ENCODE measurements at places on chromosomes 6 and 20.

GRCh38 chr6:32609391-32609730 lies 19.7 kb upstream of the HLA-DRB1 start:
- no peak for DNase-seq

- DNase-seq: no peak
Measured at GRCh38 chr6:79196912-79197311, 37.6 kb downstream of the HMGN3 start.

- DNase-seq: peak; percentile 13
Measured at GRCh38 chr6:31308050-31308844, 36.4 kb upstream of the HLA-C start.

DNA sequence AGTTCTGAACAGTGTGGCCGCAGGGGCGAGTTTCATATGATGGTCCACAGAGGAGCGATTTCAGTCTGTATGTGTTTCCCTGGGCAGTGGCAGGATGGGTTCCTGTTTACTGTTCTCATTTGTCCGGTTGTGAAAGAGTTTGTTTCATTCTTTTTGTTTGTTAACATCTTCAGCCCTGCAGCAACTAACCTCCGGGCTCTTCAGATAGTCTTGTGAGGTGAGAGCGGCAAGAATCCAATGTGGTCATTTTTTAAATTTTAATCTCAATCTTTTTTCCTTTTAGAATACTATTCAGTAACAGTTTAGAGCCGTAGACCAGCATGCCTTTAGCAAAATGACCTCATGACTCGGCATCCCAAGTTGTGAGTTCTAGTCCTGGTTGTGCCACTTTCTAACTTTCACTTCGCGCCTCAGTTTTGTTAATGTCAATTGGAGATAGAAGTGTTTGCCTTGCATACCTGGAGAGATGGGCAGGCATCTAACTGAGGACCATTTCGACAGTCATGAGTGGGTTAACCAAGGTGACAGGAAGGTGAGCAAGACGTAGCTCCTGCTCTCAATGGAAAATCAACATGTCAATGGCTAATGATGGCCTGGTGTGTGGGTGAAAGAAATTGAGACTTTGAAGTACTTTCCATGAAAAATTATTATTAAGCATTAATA lies 38.5 kb upstream of the PXDC1 start:
- DNase-seq: no peak

DNA sequence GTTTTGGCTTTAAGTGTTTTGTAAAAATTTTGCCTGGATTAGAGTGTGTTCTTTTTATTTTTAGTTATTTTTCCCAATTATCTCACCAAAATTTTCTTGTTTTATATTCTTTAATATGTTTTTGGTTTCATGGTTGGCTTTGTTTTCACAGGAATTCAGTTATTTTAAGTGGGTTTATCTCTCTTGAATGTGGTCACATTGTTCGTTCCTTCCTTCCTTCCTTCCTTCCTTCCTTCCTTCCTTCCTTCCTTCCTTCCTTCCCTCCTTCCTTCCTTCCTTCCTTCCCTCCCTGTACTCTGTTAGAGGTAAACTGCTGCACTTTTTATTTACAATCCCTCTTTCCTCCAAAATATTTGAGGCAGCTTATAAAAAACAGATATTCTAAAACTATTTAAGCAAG lies 672.9 kb upstream of the CITED2 start:
- DNase-seq: no peak

DNA sequence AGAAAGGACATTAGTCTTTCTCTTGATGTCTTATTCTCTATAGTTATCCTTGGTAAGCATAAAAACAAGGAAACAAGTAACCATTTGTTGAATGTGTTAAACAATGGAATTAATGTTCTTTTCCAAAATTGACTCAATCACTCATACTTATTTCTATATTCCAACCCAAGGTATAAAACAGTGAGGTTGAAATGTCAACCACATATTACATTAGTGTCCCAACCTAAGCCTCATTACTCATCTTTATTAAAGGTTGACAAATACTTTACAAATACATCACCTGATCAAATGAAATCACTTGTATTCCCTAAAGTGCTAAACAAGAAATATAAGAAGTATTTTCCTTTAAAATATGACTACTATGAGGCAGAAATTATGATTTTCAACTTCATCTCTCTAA lies 100.5 kb downstream of the ASCC3 start:
- DNase-seq: no peak

DNA sequence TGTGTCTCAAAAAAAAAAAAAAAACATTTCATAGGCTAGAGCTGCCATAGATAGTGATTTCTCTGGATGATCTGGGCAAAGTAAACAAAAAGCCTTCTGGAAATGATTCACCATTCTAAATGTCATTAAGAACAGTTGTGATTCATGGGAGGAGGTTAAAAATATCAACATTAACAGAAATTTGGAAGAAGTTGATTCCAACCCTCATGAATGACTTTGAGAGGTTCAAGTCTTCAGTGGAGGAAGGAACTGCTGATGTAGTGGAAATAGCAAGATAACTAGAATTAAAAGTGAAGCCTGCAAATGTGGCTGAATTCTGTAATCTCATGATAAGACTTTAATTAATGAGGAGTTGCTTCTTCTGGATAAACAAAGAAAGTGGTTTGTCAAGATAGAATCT lies 26.8 kb upstream of the MMP24 start:
- DNase-seq: peak; percentile 80

GRCh38 chr6:133641104-133641503 lies 247.8 kb upstream of the TCF21 start:
- DNase-seq: peak; percentile 55

- DNase-seq: peak; percentile 62
Measured at GRCh38 chr6:3230900-3231246, 3.4 kb upstream of the TUBB2B start.

- DNase-seq: no peak
Measured at GRCh38 chr6:112149236-112149635, 61.8 kb downstream of the FAM229B start.

DNA sequence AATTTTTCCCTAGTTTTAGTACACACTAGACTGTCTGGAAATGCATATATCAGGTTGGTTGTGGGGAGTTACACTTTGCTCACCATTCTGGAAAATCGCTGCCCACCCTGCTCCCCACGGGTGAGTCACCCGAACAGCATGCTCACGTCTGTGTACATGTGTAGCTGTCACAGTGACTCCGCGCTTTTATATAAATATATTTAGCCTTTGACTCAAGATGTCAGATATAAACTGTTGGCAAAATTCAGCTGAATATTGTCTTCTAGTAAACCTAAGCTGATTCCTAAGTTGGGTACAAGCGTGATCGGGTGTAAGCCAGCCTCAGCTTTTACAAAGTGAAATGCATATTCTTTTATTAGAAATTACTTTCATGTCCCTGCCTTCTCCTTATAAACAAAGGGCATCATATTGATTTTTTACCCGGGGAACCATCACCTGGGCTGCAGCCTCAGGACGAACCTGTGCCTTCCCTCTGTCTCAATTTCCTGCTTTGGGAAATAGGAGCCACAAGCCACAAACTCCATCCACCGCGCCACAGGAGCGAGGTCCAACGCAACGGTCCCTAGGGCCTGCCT lies 4.3 kb downstream of the SDCBP2 start:
- peak; percentile 92 for DNase-seq

DNA sequence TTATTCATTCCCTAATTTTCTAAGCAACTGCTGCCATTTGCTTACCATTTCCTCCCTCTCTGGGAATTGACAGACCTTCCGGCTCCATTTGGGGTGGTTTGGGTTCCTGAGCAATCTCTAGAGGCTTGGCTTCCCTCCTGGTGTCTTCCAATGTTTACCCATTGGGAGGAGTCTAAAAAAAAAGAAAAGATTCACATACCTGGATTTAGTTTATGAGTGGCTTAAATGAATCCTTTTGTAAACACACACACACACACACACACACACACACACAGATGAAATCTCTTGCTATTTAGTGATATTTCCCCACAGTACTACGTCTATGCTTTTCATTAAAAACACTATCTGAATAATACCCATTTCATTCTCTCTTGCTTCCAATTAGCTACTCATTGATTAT lies 48.3 kb upstream of the TRAF3IP2 start:
- no peak for DNase-seq

DNA sequence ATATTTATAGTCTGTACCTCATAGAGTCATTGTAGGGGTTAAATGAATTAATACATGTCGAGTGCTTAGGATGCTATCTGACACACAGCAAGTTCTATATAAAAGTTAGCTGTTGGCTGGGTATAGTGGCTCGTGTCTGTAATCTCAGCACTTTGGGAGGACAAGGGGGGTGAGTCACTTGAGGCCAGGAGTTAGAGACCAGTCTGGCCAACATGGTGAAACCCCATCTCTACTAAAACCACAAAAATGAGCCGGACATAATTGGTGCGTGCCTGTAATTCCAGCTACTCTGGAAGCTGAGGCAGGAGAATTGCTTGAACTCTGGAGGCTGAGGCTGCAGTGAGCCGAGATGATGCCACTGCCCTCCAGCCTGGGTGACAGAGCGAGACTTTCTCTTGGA lies 222.9 kb downstream of the UBE3D start:
- peak; percentile 89 for DNase-seq

DNA sequence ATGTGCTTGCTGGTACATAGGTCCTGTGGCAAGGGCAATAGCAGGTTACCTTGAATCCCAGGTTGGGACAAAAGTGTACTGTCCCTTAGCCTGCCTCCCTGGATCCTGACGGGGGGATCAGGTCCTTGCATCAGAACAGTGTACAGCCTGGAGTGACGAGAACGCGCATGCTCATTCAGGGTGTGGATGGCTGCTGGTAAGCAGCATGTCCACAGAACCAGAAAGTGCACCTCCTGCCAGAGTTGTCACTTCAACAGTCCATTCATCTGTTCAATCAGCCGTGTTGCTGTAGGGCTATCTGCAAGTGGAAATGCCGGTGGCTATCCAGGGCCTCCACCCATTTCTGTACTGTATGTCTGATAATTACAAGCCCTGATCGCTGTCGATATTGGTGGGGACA lies 236.3 kb upstream of the SOX4 start:
- no peak for DNase-seq

- DNase-seq: peak; percentile 84
Measured at GRCh38 chr6:34242252-34243130, 5.8 kb downstream of the HMGA1 start.

GRCh38 chr6:143976806-143977349 lies 31.2 kb downstream of the PLAGL1 start:
- no peak for DNase-seq

DNA sequence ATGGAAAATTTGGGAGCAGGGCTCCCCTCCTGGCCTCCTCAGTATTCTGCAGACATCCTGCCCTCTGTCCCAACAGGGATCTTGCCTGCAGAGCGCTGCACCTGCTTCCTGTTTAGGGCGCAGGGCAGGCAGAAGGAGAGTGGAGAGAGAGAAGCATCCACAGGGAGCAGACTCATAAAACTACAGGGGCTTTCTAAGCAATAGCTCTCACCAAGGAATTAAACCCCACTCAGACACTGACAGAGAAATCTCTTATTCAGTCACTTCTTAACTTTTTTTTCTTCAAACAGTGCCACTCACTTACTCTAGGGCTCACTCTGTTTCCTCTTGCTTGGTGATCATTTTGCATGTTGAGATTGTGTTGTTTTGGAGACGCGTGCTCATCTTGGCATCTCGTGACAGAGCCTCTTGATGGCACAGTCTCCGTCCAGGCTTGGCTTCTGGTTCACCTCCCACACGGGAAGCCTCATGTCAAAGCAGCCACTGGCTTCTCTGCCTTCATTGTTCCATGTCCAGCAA lies 153.1 kb upstream of the INSM1 start:
- no peak for DNase-seq

GRCh38 chr6:142705054-142705453 lies 239.9 kb downstream of the HIVEP2 start:
- DNase-seq: no peak

DNA sequence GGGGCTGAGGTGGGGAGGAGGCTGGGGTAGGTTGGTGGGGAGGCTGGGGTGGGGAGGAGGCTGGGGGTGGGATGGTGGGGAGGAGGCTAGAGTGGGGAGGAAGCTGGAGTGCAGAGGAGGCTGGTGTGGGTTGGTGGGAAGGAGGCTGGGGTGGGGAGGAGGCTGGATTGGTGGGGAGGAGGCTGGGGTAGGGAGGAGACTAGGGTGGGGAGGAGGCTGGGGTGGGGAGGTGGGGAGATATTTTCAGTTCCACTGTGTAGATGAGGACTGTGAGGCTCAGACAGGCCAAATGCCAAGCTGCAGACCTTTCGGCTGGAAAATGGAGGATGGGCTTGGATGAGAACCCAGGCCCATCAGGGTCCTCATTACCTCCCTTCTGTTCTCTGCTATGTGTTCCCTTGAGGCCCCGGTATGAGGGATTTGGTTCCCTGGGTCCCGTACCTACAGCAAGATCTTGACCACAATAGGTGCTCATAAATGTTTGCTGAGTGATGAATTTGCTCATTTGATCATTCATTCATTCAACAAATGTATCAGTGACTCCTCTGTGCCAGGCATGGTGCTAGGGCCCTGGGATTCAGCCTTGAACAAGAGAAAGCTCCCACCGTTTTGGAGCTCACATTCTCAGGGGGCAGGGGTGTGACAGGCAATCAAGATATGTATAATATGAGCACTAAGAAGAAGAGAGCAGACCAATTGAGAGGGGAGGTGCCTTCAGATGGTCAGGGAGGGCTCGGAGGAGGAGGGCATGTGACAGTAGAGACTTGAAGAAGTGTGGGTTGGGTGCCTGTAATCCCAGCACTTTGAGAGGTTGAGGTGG lies 36.1 kb upstream of the NOL4L start:
- DNase-seq: peak; percentile 23

DNA sequence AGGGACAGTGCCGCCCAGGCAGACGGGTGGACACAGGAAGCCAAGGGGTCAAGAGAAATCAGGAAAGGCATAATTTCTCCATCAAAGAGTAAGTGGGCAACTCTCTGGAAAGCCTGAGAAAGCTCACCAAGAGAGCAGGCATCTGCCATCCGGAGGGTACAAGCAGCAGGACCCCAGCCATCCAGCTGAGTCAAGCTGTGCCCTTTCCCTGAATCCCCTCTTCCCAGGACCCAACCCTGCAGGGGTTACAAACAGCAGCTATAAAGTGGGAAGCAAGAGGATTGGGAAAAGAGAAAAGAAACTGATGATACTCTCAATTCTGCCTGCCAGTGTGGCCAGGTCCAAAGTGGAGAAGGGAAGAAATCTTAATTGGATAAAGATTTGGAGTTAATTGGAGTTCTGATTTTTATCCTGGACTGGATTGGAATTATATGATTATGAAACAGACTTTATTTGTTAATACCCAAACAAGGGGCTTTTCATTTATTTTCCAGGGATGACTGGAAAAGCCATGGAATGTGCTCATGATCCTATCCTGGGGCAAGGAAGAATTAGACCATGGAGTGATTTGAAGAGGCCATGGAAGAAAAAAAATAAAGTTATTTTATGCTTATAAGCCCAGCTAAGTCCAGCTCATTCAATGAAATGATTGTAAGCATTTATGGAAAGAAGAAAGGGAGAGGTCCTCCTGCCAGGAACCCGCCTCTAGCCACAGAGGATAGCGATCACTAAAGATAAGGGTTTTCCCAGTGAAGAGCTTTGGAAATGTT lies 34.9 kb downstream of the NHLRC1 start:
- no peak for DNase-seq
